HFF-Myc (cell line): ENCODE measurements at places on chromosomes 5 and 9.

- no peak for DNase-seq
Observed at GRCh38 chr5:133319905-133320520, 268.2 kb downstream of the HSPA4 start.

- no peak for DNase-seq
Observed at GRCh38 chr9:87675906-87676515, 49.9 kb upstream of the CTSL start.

DNA sequence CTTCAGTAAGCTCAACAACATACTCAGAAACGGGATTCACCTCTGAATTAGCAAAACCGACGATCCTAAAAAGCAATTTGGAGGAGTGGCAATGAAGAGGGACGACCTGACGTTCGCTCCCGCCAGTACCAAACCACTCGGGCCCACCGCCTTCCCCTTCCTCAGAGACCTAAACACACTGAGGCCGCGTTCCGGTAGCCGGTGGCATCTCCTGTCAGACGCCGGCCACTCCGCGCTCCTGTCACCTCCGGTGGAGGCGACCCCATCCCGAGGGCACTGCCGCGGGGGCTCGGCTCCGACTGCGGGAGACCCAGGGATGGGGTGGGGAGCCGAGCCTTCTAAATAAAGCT lies 617 bp downstream of the PPP6C start:
- DNase-seq: no peak

GRCh38 chr9:132957805-132958204 lies 13.4 kb upstream of the TSC1 start:
- DNase-seq: no peak

- no peak for DNase-seq
Observed at GRCh38 chr9:129476821-129477611, 143.9 kb downstream of the C9orf50 start.

- DNase-seq: no peak
Observed at GRCh38 chr9:89999534-90000370, 394.9 kb downstream of the GADD45G start.
